Stimulated activated CD8-positive, alpha-beta memory T cell treated with anti-CD3 and anti-CD28 coated beads, Interleukin-2, amount 100 ng/mL, for 48 hours (primary cell): ENCODE measurements at places on chromosomes 6 and 20.

DNA sequence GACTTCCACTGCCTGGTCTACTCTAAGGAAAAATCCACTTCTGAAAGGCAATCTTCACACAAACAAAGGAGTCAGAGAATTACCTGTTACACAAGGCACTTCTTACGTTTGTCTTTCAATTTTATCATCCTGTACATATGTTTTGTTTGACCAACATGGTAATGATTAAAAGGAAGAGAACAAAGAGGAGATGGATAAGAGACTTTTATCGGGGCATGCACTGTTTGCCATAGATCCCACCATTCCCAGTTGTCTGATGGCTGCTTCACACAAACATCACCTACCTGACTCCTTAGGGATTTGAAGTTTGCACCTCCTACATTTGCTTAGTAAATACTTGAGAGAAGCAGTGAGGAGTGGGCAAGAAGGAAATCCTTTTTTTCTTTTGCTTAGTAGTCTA, 87.1 kb downstream of the BFSP1 start:
- no peak for DNase-seq

DNA sequence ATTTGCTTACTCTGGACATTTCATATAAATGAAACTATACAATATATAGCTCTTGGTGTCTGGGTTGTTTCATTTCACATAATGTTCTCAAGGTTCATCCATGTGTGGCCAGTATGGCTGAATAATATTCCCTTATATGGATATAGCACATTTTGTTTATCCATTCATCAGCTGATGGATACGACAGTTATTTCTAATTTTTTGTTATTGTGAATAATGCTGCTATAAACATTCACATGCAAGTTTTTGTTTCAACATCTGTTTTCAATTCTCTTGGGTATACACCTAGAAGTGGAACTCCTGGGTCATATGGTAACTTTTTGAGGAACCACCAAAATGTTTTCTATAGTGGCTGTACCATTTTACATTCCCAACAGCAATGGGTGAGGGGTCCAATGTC, 101.1 kb downstream of the CDK19 start:
- no peak for DNase-seq

DNA sequence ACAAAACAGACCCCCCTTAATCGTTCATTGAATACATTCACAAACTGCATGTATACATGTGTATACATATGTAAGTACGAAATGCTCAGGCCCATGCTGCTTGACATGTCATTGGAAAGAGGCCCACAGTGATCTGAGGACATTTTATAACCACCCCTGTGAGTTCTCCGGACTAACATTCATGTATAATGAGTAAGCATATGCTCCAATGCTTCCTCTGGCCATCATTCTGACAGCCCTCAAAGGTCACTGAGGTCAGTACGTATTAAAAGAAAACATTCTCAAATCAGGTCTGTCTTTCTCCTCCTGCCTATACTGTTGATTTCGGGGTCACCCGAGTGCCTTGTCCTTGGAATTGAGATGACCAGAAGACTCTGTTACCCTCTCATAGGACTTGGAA, 54.9 kb downstream of the TENT5A start:
- DNase-seq = no peak

DNA sequence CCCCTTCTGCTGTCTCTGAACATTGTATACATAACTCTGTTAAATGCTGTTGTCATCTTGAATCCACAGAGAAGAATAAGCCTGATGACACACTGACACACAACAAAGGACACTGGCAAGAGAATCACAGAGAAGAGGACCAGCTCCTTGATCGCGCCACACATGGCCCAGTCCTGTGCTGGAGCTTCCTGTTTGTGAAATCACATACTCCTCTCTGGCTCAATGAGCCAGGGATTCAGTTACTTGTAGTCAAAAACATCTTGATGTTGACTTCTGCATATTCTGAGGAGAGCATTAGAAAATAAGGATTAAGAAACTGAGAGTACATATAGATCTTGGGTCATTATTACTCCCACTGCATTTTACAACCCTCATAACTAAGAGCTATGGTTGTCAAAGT, 100.1 kb downstream of the EPB41L2 start:
- DNase-seq = no peak

DNA sequence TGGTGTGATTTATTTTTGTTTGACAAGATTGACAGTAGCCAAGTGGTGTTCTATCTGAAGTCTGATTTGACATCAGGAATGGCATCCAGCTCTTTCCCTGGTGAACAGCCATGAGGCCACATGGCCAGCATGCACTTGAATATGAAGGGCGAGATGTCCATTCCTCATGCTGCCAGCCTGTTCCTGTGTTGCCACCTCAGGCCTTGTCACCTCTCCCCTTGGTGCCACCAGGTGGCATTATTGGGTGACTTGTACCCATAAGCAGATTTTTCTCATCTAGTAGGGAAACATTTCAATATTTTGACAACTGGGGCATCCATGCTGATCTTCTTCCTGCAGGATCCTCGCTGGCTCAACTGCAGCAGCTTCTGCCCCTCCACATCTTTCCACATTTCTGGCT, 199.1 kb downstream of the ERMARD start:
- no peak for DNase-seq

DNA sequence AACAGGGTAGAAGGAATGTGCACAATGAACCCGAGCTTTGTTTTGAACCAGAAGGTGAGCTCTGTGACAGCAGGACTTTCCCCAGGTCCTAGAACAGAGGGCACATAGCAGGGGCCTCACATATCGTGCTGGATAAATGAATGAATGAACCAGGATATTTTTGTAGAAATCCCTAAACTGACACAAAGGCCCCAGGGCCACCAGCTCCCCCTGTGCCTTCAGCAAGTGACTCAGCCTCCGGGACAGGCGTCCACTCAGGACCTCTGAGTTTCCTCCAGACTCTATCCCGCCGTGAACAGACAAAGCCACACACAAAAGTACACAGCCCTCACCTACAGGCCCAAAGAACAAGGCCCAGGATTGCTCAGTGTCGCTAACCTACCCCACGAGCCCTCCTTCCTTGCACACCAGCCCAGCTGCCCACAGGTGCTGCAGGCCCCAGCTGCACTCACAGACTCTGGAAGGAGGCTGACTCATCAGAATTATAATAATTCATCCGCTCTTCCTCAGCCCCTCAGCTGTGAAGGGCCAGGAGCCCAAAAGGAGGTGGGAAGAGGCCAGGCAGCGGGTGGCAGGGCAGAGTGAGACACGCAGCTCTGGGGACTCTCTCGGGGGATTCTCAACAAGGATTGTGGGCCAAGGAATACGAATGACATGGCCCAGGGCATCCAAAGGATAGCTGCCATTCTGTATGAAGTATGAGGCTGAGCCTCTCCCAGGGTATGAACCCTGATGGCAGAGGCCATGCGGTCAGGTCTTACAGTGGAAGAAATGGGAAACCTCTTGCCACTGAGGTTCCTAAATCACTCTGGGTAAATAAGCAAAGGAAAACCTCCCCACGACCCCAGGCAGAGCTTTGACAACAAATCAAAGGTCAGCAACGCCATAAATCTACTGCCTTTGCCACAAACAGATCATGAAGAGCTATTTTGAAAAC, 40.9 kb downstream of the SUMO4 start:
- no peak for DNase-seq

DNA sequence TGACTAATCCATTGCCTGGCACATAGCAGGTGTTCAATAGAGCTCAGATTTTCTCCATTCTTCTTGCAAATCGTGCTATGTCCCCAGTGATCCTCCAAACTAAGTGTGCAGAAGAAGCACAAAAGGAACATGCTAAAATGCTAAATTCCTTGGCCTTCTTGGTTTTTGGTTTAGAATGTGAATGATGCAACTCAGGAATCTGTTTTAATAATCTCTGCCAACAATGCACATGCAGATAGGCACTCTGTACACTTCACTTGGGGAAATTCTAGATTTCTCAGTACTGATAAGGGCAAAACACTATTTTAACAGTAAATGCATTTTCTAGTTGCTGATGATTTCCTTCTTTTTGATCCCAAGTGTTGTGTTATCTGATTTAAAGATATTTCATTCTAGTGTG, 35.2 kb downstream of the SLC22A1 start:
- DNase-seq = no peak

DNA sequence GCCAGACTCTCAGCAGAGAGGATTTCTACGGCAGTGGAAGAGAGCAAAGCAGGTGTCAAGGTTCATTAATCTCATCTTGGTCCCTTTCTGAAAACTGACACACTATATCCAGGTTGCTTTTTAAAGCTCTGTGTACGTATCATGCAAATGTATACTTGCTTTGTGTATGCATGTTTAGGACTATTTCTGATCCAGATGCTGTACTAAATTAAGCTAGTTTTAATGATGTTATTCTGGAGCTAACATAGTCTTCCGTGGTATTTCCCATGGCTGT, 59.2 kb upstream of the SNX9 start:
- DNase-seq = no peak

- no peak for DNase-seq
Observed at GRCh38 chr6:116773886-116774285, 8.4 kb upstream of the FAM162B start.

DNA sequence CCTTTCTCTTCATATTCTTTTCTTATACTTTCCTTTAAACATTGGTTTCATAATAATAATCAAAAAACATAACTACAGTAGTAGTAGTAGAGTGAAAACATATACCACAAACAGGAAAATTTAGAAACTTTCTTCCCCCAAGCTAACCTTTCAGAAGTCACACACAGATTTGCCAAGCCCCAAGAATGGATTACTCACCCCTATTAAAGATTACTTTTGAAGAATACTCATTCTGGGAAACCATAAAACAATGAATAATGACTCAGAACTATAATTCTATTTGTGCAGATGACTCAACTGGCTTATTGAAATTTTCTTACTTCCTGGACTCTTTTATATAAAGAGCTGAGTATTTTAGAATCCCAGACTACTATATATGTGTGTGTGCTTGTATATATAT, 119.4 kb upstream of the GJE1 start:
- no peak for DNase-seq

DNA sequence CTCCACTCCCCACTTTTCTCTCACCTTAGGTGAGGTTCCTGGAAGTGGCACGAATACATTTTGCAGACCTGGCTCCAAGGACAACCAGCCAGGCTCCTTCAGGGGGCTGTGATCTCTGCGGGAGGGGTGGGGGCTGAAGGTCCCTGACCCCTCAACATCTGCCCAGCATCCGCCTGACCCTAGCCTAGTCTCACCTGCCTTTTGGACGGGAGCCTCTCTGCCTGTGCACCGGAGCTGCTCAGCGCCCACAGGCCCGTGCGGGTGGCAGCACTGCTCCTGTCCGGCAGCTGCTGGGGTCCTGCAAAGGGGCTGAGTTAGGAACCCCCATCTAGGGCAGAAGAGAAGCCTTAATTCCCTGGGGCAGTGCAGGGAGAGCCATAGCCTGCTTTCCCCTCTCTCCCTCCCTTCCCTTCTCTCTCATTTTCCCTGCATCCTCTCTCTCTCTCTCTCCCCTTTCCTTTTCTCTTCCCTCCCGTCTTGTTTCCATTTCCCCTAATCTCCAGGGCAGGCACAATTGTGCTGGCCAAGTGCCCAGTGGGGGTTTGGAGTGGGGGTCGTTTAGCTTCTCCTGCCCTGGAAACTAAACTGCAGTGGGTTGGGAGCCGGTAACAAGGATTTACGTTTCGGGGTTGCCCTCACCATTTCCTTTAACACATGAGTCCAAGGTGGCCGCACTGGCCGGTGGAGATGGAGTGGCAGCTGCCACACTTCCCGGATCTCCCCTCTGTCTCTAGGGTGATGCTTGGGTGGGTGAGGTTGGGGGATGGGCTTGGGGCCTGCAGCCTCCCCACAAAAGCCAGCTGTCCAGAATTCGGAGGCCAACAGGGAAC, 54.1 kb downstream of the CTCFL start:
- no peak for DNase-seq

DNA sequence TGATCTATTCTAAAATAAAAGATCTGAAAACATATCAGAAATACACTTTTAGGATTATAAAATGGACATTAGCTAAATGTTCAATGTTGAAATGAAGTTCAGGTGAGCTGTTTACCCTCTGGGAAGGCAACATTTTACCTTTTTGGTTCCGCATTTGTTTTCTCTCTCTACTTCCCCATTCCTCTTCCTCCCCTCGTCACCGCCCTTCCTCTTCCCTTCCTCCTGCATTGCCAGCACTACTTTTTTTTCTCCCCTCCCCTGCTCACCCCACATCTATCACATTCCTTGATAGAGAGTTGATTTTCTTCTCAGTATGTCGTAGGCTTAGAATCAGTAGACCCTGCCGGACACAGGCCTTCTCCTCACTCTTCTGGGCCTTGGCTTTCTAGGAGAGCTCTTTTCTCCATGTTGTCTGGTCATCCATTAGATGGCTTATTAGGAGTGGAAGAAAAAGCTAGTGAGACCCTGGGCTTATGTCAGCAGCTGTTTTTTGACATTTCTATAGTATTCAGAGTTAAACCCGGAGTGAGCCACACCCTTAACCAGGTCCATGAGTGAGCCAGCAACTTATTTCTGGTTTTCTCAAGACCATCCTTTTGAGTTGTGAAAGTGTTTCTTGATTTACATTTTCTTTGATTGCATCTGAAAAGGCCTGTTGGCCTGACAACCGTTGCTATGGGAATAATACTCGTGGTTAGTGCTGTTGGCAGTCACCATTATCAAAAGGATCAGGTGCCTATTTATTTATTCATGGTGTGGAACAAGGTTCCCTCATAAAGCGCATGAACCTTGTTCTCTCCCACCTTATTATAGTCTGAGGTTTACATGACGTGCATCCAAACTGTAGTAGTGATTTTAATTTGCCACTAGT, 90.9 kb downstream of the DTD1 start:
- DNase-seq = no peak

GRCh38 chr20:23923891-23924435, 44.4 kb upstream of the CST5 start:
- no peak for DNase-seq

DNA sequence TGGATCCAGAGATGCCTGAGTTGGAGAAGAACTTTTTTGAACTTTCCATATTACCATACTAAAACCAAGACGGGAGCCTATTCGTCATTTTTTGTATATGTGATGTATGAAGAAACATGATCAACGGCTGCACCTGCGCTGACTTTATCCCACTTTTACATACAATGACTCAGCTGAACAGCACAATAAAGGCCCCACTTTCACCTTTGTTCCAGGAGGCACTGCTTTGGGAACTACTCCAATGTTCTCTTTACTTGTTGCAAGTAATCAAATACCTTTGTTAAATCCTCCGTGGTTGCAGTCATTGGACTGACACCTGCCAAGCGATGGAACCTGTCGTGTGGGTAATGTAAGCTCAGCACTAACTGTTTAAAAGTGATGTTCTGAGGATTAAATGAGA, 17.3 kb upstream of the BTN3A2 start:
- DNase-seq = no peak

DNA sequence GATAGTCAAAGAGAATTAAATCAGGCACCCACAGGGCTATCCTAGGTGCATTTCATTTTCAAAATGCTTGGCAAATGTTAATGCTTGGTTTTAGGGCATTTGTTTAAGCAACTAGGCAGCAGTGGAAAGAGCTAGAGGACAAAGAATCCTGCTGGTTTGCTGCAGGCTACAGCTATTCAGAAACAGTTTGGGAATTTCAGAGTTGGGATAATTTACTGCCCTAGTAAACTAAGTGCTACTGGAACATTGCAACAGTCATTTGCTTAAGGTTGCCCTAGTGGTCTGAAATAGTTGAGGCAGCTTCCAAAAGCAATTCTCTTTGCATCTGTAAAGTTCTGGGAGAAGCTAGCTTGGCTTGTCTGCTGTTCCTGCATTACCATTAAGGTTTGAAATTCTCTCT, 312.7 kb downstream of the LAMA2 start:
- no peak for DNase-seq

- DNase-seq = no peak
Observed at GRCh38 chr20:2292416-2293110, 3.2 kb upstream of the TGM3 start.
